Stimulated activated CD4-positive, alpha-beta T cell treated with anti-CD3 and anti-CD28 coated beads, TNF-alpha, amount 100 ng/mL, for 4 hours (primary cell): ENCODE measurements at places on chromosomes 7 and 10.

DNA sequence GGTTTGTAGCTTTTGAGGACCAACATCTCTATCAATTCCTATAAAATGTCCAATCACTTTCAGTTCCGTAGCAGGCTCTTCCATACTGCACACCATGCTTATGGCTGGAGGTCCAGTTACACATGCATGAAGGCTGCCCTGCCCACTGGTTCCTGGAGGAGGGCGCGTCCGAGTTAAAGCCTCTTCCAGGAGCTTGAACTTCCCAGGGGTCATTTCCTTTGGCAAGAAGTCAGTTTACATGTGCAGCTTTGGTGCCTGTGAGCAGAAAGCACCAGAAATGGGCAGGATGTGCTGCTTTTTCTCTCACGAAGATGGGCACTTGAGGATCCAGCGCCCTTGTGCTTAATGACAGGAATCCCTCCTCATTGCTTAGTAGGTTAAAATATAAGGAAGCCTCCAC, 17.6 kb upstream of the PHYH start:
- no peak for DNase-seq

DNA sequence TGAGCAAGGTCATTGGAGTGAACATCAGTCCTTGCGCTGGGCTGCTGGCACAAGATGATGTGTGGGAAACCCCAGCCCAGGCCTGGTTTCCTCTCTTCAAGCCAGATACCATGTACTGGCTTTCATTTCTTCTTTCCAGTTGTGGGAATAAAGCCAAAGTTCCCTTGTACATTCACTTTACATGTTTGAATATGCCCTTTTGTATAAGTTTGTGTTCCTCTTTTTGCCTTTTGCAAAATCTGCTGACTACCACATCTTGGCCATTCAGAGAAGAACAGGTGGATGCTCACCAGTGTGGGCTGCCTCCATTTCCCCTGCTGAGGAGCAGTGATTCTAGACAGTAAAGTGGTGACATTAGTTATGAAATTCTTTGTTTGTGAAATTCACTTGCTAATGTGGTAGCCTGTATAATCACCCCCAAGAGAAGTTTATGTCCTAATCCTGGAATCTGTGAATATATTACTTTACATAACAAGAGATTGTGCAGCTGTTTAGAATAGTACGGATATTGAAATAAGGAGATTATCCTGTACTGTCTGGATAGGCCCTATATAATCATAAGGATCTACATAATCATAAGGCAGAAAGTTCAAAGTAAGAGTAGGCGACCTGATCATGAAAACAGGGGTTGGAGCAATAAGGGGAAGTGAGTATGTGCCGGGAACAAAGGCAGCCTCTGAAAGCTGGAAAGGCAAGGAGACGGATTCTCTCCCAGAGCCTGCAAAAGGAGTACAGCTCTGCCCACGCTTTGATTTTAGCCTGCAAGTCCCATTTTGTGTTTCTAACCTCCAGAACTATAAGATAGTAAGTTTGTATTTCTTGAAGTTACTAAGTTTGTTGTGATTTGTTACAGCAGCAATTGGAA, 18.8 kb upstream of the AOAH start:
- no peak for DNase-seq

GRCh38 chr7:116234517-116235200, 24.3 kb downstream of the TES start:
- no peak for DNase-seq

DNA sequence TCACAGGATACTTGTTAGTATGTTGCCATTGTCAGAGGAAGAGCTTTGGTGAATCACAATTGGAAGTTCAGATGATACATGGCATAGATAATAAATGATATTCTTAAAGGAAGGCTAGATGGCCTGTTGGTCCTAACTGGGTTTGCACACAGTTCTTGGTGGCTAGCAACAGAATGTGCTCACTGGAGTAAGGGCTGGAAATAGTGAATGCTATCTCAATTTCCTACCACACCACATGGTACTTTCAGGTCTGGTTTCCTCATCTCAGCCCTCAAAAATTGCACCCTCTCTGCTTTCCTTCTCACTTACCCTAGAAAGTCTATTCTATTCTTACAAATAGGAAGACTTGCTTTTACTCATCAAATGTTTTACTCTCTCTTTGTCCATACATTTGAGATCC, 622.5 kb downstream of the ANKRD7 start:
- DNase-seq: no peak

- DNase-seq: no peak
Measured at GRCh38 chr10:108097258-108097657, 932.8 kb upstream of the SORCS1 start.

- DNase-seq: no peak
Measured at GRCh38 chr7:31033674-31034300, 18.3 kb upstream of the ADCYAP1R1 start.

GRCh38 chr7:129848436-129848835, 104.3 kb downstream of the UBE2H start:
- DNase-seq: no peak

GRCh38 chr10:24894309-24894708, 58.1 kb downstream of the PRTFDC1 start:
- no peak for DNase-seq

- DNase-seq: no peak
Measured at GRCh38 chr7:16619979-16620408, 25.6 kb downstream of the ANKMY2 start.

- no peak for DNase-seq
Measured at GRCh38 chr10:100660365-100660764, 85.0 kb upstream of the PAX2 start.

DNA sequence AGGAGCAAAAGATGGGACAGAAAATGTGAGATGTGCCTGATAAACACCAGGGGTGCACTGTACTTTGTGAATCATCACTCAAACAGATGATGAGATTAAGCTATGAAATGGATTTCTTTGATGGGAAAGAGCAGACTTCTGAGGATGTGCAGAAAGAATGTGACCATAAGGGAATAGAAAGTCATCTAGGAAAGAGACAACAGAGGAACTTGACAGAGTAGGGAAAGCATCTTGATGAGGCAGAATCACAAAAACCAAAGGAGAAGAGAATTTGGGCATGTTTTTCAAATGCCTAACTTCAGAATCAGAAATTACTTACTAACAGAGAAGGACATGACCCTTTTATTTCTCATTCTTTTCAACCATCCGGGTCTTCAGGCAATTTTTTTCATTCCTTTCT, 82.4 kb upstream of the LRRTM3 start:
- DNase-seq: no peak

- no peak for DNase-seq
Measured at GRCh38 chr7:116610210-116610609, 61.8 kb upstream of the MET start.

DNA sequence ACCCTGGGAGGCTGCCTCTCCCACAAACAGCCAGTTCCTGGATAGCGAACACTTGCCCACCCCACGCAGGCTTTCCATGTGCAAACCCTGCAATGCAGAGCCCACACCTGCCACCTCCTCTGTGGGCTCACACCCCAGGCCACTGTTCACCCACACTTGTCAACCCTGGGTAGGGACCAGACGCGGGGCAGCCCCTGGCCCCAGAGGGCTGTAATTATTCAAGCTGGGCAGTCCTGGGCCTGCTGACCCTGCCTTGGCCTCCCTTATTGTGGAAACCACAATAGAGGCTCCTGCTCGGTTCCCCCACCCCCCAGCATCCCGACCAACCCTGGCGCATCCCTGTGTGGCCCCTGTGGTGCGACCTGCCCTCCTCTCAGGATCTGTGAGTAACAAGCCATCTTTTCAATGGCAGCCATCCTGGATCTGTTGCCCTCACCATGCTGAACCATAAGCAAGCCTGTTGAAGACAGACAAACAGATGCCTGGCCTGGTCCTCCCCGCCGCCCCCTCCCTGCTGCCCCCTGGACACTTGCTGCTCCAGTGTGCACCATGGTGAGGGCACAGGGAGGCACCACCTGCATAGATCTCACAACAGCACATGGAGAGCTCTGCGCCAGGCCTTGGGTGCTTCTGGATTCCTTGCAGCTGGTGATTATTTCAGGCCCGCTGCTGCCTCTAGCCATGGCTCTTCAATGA, 15.8 kb upstream of the UBE3C start:
- no peak for DNase-seq
